H4 (cell line): ENCODE measurements at places on chromosomes 6 and 20.

- DNase-seq: no peak
Measured at GRCh38 chr20:43939762-43940121, 25.1 kb downstream of the TOX2 start.

DNA sequence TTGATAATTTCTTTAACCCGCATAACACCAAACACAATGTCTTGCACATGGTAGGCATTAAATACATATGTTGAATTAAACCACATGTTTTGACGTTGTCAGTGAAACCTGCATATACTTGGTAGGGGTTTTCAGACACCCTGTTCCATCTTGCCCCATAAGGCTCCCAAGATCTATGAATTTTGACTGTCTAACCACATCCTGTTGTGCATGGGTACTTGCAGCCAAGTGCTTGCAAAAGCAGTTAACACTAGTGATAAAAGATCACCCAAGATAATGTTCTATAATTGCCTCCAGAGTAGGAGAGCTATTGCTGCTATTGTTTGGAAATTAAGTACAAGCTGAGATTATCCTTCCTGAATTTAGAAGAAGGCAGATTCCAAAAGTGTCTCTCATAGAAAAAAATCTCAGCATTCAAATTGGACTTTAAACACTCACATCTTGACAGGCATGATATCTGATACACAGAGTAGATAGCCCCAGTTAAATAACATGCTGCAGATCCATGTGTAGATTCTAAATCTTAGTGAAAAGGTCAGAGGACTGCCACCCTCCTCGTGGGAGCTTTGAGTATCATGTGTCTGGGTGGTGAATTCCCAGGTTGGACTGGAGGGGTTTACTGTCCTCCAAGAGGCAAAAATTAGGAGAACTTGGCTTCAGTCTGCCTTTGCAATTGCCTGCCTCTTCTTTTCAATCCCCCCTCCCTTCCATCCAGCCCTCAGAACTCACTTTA, 25.8 kb upstream of the CCN6 start:
- DNase-seq: no peak

DNA sequence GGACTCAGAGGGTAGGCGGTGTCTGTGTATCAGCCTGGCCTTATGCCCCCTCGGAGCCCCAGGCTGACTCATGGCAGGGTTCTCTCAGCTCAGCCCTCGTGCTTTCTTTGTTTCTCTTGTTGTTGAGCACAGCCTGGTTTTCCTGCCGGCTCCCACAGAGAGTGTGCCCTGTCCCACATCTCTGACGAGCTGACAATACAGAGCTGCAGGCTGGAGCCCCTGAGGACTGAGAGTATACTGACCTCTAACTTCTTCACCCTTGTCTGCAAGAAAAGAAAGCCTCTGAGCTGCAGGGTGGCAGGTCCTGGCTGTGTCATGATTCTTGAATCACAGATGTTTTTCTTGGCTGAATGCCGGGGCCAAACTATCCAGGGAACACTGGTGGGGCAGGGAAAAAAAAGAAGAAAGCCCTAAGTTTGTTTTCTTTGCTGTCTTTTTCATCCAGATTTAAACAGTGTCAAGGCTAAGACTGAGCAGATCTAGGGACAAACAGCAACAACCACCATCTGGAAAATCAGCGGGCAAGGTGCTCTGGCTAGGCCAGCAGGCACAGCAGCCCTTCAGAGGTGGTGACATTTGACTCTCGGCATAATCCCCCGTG, 63.3 kb upstream of the ZNF133 start:
- peak; percentile 61 for DNase-seq

DNA sequence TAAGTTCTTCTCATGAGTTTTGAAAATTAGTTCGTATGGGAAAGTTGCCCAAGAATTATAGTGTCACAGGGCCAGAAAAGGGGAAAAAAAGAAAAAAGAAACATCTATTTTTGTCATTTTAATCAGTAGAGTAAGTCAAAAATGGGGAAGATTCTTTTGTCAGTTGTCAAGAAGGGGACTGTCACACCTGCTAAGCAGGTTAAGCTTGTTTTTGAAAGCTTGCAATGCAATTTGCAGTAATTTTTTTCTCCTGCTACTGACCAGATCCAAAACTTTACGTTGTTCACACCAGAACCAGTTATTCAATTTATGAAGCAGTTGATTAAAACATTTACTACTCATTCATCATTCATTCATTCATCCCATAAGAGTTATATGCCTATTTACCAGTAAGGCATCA, 171.4 kb downstream of the SOX4 start:
- no peak for DNase-seq

DNA sequence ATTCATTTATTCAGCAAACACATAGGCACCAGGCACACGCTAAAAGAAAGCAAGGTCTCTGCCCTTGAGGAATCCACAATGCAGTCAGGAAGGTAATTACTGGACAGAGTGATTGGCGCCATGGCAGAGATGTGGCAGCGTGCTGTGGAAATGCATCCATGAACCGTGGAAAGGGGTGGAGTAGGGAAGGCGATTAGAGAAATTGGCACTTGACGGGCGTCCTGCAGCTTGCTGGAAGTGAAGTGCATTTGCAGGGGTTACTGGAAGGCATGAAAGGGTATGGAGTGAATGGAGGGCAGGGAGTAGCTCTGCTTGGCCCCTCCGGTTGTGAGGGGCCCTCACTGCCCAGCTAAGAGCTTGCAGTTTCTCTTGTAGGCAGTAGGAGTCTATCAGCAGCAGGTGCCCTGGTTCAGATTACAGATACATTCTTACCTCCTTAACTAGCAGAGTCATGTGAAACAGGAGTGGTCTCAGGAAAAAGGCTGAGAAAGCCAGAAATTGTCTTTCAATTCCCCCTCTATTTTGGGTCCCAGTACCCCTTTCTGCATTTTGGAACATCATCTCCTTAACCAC, 122.5 kb upstream of the TIAM2 start:
- no peak for DNase-seq

- DNase-seq: no peak
Measured at GRCh38 chr6:21091411-21091810, 502.1 kb upstream of the SOX4 start.

DNA sequence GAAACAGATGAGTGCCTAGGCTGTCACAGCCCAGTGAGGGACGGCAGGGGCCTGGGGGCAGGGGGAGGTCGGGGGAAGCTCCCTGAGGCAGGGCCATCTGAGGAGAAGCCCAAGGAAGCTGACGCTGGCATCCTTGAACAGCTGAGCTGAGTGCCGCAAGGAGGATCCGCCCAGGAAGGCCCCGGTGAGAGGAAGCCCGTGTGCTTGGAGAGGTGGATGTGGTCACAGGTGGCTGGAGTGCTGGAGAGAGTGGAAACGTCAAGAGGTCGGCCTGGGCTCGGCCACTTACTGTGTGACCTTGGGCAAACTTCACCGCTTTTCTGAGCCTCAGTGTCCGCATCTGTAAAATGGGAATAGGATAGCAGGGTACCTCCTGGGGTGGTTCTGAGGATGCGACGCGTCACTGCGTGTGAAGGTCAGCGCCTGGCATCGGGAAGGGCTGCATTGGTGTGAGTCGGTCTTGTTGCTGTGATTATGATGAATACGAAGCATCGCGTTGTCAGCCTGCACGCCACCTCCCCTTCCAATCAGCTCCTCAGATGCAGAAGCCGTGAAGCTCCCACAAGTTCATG, 116.1 kb upstream of the PTPN1 start:
- DNase-seq: no peak

DNA sequence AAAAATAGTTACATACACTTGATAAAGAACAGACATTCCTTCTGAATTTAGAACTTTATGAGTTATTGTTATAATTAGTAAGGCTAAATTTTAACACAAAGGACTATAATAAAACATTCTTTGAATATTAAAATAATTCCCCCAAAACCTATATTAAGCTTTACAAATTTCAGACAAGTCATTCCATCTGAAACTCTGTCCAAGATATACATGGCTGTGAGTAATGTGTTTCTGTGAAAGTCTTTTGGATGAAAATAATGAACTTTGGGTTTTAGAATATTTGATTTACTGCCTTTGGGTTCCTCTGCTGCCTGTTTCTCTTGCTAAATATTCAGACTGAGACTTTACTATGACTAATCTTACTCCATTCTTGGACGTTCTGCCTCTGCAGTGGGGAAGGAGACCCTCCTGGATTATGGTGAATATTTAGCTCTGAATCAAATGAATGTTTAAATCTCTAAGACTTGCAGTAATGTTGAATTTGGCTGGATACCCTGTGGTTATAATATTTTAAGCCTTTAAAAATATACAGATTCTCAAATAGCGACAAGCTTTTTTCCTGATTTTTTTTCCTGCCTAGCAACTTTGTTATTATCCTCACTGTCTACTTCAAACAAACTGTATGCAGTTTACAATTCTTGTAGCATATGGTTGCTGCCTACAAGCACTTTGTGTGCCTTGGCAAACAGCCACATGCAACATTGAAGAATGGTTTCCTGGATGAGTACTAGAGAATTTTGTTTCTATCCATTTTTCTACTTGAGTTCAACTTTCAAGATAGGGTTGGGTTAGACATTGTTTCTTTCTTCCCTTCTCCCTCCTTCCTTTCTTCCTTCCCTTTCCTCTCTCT, 51.4 kb downstream of the TXLNB start:
- DNase-seq: peak; percentile 20
